ENCODE measurements at places on chromosomes 12 and 14.

DNA sequence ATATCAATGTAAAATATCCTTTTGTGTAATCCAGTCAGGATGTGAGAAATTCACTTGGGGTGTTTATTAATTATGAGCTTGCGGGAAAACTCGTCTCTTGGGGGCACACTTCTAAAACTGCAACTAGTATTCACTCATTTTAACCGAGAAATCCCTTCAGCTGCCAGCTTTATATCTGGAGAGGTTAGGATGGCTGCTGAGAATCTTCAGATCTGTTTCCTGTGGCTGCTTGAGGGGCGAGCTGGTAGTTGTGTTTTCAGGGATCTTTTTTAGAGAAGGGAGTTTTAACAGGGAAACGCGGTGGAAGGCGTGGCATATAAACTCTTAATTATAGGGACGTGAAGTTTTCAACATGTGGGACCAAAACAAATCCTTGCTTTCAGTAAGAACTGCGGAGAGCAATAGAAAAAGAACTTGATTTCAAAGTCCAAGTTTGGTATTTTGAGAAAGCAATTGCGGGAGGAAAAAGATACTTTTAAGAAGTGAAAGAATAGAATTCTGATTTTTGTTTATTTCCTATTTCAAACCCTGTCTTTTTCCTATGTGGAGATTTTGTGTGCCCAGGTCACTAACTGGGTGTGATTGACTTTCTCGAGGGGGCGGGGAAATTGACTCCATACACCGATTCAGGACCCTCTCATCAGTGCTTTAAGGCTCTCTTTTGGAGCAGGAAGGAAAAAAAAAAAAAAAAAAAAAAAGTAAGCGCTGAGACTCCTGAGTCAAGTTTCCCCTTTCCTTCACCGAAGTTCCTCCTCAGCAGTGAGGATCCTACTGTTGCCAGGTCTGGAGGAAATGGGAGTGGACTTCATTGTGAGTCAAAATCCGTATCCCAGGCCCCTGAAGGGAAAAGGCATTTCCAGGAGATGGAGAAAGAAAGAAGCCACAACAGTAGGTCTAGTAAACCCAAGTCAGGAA lies 1.1 kb downstream of the PPFIBP1 start:
- DNase-seq = no peak

- DNase-seq = no peak
Measured at GRCh38 chr14:96881713-96882112, 84.5 kb downstream of the VRK1 start.

DNA sequence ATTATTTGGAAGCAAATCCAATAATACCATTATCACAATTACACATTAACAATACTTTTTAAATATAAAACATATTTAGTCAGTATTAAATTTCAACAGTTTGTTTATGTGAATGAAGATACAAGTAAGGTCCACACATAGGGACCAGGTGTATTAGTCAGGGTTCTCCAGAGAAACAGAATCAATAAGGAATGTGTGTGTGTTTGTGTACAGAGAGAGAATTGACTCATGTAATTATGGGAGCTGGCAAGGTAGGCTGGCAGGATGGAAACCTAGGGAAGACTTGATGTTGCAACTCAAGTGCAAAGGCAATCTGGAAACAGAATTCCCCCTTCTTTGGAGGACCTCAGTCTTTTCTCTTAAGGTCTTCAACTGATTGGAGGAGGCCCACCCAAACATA lies 123.2 kb upstream of the OTX2 start:
- DNase-seq = no peak

DNA sequence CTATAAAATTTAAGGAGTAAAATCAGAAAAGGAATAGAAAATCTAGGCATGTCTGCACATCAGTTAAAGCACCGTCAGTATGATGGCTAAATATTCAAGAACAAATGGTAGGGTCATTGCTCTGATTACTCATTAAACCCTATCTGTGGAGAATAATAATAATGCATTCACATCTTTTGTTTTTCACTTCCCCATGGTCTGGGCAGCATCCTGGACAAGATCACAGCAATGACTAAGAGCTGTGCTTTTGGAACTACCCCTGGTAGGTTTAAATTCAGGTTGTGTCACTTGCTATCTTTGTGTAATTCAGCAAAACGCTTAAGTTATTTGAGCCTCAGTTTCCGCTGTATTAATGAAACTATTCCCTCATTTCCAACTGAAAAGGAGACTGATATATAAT lies 33.1 kb downstream of the C12orf42 start:
- DNase-seq = no peak

GRCh38 chr14:74202113-74202512 lies 37.1 kb upstream of the VSX2 start:
- no peak for DNase-seq

DNA sequence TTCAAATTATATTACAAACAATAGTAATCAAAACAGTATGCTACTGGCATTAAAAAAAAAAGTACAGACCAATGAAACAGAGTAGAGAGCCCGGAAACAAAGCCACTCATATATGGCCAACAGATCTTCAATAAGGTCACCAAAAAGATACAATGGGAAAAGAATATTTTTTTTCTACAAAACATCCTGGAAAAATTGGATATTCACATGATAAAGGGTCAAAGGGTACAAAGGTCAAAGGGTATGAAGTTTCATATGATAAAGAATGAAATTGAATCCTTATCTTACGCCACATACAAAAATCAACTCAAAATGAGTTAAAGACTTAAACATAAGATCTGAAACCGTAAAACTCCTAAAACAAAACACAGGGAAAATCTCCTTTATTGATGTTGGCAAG lies 168.5 kb upstream of the PELI2 start:
- no peak for DNase-seq

DNA sequence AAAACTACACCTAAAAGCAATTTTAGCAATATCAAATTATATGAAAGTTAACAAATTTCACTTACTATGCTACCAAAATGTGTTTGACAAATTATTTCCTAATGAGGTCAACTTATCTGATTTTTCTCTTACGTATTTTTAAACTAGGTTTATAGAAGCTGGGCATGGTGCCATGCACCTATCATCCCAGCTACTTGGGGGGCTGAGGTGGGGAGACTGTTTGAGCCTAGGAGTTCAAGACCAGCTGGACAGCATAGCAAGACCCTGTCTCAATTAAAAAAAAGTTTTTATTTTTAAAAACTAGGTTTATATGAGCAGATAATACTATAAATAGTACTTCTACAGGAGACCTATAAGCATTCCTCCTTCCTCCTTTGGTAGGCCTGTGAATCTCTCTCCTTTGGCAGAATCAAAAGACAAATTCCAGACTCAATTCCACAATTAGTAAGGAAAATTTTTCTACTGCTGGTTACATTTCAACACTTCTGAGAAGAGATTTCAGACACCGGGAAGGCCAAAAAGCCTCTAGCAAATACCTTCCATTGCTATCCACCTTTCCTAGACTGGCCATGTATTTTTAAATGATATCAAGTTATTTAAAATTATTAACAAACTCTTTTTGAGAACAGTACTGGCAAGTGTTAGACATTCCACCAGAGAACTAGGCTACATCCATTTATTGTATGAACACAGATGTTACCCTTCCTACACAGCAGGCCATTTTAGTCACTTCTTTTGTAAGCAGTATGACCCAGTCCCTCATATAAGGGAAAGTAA lies 34.4 kb downstream of the CDK17 start:
- DNase-seq = no peak

DNA sequence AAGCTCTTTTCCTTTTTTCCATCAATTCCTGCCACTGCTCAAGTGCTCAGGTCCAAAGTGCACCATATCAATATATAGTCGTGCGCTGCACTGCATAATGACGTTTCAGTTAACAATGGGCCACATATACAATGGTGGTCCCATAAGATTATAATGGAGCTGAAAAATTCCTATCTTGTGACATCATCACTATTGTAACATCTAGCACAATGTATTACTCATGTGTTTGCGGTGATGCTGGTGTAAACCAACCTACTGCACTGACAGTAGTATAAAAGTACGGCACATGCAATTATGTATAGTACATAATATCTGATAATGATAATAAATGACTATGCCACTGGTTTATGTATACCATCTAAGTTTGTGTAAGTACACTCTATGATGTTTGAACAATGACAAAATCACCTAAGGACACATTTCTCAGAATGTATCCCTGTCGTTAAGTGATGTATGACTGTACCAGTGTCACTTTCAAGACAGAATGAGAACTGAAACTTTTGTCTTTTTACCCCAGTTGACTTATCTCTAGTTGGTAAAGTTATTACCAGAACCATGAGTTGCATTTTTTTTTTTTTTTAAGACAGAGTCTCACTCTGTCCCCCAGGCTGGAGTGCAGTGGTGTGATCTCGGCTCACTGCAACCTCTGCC lies 53.7 kb upstream of the INSM2 start:
- DNase-seq = no peak

GRCh38 chr14:34043627-34044372 lies 92.9 kb upstream of the EGLN3 start:
- peak; percentile 80 for DNase-seq

GRCh38 chr14:44962334-44963043 lies 499 bp downstream of the TOGARAM1 start:
- DNase-seq = peak; percentile 37

GRCh38 chr12:12007001-12007712 lies 63.6 kb upstream of the BCL2L14 start:
- peak; percentile 88 for DNase-seq

DNA sequence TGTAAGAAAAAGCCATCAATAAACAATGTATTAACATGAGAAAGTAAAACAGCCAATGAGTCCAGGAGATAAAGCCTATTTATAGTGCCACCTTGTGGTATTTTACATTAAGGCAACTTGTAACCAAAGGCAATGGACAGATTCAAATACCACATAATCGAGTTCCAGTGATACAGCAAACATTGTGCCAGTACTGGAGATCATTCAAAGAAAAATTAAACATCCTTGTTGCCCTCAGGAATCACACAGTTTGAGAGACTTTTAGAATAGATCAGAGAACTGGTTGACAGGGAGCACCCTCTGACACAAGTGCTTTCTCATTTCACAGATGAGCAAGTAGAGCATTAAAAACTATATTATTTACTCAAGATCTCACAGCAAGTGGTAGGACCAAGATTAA lies 98.1 kb downstream of the DDHD1 start:
- no peak for DNase-seq

DNA sequence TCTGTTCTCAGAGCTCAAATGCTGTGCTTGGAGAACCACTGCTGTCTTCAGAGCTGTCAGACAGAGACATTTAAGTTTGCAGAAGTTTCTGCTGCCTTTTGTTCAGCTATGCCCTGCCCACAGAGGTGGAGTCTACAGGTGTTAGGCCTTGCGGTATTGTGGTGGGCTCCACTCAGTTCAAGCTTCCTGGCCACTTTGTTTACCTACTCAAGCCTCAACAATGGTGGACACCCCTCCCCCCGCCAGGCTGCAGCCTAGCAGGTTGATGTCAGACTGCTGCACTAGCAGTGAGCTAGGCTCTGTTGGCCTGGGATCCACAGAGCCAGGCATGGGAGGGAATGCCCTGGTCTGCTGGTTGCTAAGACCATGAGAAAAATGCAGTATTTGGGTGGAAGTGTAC lies 323.8 kb downstream of the BCAT1 start:
- no peak for DNase-seq

DNA sequence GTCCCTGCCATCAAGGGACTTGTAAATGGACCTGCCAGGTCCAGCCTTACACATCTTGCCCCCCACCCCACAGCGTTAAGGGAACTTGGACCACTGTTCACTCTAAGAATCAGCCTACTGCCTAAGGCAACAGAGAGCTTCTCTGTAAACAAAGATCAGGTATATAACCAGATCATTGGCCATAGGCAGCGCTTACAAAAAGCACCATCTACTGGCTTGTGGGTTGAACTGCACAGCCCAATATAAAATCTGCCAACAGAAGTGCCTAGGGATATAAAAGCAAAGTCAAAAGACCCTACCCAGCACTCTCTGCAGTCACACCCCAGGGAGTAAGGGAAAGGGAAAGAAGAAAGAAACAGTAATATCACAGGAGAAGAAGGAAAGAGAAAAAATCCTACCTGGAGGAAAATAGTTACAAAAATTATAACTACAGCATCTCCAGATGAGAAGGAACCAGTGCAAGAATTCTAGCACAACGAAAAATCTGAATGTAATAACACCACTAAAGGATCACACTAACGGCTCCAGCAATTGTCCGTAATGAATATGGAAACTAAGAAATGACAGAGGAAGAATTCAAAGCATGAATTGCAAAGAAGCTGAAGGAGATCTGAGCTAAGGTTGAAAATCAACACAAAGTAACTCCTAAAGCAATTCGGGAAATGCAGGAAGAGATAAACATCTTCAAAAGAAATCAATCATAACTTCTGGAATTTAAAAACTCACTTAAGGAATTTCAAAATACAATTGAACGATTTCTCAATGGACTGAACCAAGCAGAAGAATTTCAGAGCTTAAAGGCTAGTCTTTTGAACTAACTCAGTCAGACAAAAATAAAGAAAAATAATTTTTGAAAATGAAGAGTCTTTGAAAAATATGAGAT lies 95.2 kb upstream of the PCED1B start:
- DNase-seq = peak; percentile 42

GRCh38 chr14:71905860-71906259 lies 26.4 kb upstream of the RGS6 start:
- DNase-seq = no peak

DNA sequence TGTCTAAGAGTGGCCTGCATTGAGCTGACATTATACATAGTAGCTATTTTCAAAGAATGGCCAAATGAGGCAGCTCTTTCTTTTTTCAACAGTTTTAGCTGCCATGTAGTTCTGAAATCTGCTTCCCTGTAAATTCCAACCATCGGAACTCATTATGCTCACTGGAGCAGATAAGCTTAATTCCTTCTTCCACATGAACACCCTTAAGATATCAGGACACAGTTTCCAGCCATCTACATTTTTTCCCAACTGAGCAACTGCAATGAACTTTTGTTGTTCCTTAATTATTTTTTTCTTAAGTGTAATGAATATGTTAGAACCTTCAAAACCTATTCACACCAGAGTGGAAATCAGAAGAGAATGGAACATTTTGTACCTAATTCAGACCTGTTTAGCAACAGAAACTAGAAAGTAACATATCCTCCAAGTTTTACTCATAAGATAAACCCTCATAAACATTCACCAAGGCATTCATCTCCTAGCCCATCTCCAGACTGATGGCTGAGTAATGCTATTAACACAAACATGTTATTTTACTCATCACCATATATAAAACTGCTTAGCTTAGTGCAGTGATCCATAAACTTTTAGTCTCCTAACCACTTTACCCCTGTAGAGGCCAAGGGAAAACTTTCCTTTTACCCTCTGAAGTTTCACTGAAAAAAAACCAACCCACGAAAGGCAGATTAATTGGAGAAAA lies 296.1 kb upstream of the SYT1 start:
- DNase-seq = no peak

DNA sequence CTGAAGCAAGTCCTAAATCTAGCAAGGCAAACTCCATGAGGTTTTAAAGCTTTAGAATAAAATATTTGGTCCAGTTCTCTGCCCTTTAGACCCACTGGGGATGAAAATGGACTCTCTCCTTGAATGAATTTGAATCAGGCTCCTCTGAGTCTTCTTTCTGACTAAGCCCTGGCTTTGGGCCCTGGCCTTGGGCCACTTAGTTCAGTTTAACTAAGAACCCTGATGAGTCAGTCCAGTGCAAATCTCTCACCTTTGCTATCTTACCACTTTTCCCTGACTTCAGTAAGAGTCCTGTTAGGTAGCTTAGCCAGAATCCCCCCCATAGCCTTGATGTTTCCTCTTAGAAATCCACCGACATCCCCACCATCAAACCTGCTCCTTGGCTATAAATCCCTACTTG lies 427.5 kb downstream of the SNAPC1 start:
- DNase-seq = no peak

All from stimulated activated CD4-positive, alpha-beta T cell treated with anti-CD3 and anti-CD28 coated beads, Interleukin-15, amount 100 ng/mL, for 24 hours (primary cell).